ENCODE measurements at places on chromosomes 6 and 20.

DNA sequence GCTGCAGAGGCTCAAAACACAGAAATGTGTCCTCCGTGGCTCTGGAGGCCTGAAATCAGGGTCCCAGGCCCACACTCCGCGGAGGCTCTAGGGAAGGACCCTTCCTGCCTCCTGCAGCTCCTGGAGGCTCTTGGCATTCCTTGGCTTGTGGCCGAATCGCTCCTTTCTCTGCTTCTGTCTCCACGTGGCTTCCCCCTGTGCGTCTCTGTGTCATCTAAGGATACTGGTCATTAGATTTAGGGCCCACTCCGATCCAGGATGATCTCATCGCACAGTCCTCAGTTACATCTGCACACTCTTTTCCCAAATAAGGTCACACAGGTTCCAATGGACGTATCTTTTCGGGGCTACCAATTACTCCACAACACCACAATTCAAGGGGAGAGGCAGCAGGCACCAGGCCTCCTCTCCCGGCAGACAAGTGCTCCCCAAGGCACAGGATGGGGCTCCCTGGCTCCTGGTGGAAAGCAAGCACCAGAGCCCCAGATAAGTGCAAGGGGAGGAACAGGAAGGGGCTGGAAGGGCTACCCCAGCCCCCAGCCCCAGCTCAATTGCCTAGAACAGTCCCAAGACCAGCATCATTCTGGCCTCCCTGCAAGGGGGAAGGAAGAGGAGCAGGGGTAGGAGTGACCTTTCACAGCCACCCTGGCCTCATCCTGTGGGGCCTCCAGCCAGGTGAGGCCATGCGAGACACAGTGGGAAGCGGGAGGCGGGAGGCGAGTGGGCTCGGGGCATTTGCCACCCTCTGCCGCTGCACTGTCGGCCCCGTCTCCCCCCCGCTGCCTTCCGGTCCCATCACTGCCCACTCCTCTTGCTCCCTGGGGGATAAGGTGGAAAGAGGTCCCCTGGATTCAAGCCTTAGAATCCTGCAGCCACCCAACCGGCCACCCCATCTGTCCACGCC, 16.3 kb downstream of the NTSR1 start:
- DNase-seq, result no peak

DNA sequence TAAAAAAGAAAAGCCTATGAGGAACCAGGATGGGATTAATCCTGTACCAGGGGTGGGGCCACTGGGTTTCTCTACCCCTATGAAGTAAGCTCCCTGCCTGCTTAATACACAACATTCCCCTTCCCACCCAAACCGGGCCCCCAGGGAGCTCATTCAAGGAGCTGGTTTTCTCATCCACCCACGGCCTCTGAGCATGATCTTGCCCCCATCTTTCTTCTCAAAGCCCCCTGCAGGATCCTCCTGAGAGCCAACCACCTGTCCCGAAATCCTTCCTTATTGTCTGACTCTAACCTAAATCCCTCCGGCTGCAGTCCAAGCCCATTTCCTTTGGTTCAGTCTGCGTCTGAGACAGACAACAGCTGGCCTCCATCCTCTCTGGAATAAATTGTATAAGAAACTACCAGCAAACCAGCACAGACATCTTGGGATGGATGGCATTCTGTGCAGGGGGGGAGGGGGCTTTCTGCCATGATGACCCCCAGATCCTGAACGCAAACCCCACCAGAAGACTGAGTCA, 21.0 kb downstream of the KCNK5 start:
- no peak for DNase-seq

DNA sequence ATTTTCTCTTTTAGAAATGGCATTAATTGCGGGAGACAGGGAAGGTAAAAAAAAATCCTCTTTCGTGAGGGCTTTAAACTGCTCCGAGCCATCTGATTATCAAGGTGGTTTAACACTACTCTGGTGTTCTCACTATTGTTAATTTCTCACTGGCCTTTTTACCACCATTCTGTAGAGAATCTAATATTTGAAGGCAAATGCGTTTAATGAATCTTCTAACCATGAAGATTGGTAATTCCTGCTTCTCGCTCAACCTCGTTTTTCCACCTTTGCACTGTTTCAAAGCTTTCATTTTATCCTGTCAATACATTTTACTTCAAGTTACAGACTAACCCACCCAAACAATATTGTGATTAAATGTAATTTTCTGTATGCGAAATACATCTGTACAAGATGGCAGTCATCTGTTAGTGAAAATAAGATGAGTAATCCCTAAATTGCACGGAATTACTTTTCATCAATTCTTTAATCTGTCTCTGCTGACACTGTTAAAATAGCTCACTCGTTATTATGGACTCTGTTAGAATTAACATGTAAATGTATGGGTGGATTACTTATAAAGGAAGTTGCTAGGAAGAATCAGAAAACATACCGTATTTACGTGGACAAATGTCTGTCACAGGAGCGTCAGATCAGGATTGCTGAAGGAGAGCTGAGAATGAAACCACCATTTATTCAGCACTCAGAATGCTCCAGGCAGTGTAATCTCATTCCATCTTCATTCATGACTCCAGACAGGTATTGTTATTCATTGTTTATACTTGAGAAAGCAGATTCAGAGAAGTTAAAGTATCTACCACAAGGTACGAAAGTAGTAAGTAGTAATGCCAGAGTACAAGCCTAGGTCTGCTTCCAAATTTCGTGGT, 1.1 kb upstream of the LCA5 start:
- DNase-seq, result no peak

- no peak for DNase-seq
These were observed 6.0 kb downstream of the CTSZ start for GRCh38 chr20:59001068-59001448.

DNA sequence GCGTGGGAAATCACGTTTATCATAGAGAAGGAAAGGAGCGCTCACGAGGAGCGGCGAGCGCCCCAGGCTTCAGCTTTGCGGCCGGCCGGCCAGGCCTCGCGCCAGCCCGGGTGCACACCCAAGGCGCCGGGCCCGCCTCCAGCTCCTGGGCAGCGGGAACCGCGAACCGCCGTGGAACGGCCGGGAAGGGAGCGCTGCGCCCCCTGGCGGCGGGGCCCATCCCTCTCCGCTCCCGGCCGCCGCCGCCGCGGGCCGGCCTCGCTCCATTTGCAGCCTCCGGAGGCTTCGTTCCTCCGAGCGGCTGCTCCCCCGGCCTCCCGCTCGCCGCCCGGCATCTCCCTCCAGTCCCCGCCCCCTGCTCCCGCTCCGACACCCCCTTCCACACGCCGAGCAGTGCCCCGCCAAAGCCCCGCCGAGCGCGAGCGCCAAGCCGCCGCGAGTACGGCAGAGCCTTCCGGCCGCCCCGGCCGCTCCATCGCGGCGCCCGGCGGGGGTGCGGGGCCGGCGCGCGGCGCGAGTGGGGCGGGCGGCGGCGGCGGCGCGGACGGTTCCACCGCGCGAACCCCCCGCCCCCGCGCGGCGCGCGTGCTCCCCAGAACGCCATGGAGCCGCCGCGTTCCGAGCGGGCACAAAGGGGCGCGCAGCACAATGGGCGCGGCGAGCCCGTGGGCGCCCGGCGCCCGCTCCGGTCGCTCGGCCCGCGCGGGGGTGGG, 946 bp downstream of the BEND3 start:
- peak; percentile 66 for DNase-seq

GRCh38 chr6:131362696-131363095, 210.3 kb upstream of the ARG1 start:
- DNase-seq, result no peak

GRCh38 chr6:127554435-127555006, 22.5 kb upstream of the C6orf58 start:
- peak; percentile 13 for DNase-seq

GRCh38 chr6:114739656-114740055, 396.8 kb upstream of the HS3ST5 start:
- DNase-seq, result no peak

- peak; percentile 31 for DNase-seq
These were observed 9.8 kb upstream of the ZBP1 start for GRCh38 chr20:57630061-57630460.

- DNase-seq, result no peak
These were observed 113.5 kb downstream of the CD83 start for GRCh38 chr6:14231071-14231483.

Measured in CD4-positive, alpha-beta T cell treated with Interleukin-17A for 1 hour (primary cell).